Stimulated activated CD8-positive, alpha-beta memory T cell treated with anti-CD3 and anti-CD28 coated beads, Interleukin-15, amount 100 ng/mL, for 24 hours (primary cell): ENCODE measurements at places on chromosomes 11 and 22.

DNA sequence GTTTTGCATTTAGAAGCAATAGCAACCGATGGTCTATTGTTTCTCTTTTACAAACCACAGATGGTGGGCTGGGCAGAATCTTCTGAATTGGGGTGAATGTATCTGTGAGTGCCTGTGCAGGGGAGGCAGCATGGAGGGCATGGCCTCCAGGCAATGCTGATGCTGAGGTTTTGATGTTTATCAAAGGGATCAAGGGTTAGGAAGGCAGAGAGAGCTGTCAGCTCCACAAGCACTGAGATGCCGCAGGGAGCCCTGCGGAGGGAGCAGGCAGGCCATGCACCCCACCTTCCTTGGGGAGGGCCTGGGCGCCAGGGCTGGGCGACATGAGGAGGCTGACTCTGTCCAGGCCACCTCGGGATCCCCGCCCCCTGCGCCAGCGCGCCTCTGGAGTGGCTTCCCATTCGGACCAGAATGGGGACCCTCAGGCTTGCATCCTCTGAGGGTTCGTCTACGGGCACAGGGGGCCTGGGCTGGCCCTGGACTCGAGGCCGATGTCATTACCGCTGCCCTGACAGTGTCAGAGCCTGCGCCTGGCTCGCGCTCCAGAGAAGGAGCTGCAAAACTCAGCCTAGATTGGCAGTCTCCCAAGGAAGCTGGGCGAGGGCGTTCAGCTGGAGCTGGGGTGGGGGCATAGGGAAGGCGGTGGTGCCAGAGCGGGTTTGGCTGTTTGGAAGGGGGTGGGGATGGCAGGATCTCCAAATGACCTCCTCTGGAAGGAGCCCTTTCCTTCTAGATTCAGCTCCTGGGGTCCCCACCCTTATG lies 13.9 kb upstream of the TH start:
- DNase-seq: no peak

- peak; percentile 86 for DNase-seq
Observed at GRCh38 chr22:50507421-50507990, at the start of gene LMF2. TSS of gene LMF2 (minus strand) at chr22:50507702. CDS start at chr22:50507675, 27 bp downstream.

GRCh38 chr11:47272706-47273105 lies 2.8 kb downstream of the MADD start:
- no peak for DNase-seq

GRCh38 chr22:22554587-22555284 lies 4.3 kb downstream of the PRAME start:
- DNase-seq: no peak

DNA sequence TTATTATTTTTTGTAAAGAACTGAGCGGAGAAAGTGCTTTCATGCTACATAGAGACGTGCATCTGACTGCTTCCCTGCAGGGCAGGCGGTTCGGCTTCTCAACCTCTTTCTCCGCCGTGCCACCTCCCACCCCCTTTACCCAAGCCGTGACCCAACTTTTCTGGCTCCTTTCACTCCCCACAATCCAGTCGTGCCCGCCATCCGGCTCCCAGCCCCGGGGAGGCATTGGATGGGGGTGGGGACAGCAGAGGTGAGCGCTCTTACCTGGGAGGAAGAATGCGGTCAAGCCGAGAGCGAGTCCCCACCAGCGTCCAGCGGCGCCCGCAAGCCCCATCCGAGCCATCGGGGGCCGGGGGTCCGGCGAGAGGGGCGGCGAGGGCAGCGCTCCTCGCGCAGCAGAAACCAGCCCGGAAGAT lies 781 bp downstream of the NECTIN1 start:
- no peak for DNase-seq

DNA sequence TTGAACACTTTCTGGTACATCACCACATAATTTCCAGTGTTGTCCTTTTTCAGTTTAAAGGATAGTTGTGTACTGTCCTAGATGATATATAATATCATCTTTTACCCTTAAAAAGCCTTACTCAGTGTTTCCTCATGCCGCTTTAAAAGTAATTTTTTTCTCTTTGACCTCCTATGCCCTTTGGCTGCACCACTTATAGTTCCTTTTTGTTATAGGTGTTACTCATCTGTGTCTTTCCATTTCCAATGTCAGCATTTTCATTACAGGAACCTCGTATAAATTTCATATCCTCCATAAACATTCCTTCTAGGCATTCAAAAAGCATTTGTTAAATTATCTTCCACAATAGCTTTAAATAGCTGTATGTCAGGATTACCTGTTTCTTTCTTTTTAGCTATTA lies 40.8 kb downstream of the USP47 start:
- no peak for DNase-seq

DNA sequence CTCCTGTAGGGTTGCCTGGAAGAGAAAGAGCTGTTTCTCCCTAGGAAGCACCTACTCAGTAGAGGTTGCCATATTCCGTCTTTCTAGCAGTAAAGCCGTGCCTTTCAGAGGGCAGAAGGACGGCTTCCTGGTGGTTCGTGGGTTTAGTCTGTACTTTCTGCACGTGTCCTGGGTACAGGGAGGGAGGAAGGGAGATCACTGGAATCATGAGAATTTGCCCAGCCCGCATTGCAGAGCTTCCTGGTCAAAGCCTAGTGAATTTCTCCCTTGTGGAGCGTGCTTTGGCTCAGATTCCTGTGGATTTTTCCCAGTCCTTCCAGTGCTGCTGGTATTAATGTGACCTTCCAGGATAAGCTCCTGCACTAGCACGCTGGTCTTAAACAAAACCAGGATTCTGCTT lies 44.9 kb downstream of the GRAMD1B start:
- no peak for DNase-seq

GRCh38 chr22:29310065-29310862 lies 3.8 kb downstream of the GAS2L1 start:
- DNase-seq: no peak

GRCh38 chr11:64323373-64323772 lies 5.5 kb downstream of the PRDX5 start:
- no peak for DNase-seq

- DNase-seq: no peak
Observed at GRCh38 chr11:104279587-104279986, 115.6 kb upstream of the PDGFD start.

DNA sequence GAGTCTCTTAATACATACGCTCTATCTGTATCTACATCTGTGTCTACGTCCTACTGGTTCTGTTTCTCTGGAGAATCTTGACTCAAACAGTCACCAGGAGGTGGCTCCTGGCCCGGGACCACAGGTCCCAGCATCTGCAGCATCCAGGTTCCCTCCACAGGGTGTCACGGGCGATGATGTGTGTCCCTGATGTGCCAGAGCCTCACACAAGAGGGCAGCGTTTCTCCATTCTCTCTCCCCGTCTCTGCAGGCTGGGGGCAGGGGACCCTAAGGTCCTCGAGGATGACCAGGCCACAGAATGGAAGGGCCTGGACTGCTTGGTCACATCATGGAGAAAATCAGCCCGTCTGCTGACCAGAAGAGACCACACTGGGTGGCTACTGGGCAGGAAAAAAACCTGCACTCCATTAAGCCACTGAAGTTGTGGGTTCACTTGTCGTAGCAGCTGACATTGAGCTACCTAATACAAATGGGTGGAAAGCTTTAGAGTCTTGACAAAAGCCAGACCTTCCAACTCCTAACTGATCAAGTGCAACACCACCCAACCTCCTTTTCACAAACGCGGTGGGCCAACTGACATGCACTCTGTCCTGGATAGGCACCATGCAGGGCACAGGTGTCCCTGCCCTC lies 392.5 kb downstream of the CTTN start:
- no peak for DNase-seq

DNA sequence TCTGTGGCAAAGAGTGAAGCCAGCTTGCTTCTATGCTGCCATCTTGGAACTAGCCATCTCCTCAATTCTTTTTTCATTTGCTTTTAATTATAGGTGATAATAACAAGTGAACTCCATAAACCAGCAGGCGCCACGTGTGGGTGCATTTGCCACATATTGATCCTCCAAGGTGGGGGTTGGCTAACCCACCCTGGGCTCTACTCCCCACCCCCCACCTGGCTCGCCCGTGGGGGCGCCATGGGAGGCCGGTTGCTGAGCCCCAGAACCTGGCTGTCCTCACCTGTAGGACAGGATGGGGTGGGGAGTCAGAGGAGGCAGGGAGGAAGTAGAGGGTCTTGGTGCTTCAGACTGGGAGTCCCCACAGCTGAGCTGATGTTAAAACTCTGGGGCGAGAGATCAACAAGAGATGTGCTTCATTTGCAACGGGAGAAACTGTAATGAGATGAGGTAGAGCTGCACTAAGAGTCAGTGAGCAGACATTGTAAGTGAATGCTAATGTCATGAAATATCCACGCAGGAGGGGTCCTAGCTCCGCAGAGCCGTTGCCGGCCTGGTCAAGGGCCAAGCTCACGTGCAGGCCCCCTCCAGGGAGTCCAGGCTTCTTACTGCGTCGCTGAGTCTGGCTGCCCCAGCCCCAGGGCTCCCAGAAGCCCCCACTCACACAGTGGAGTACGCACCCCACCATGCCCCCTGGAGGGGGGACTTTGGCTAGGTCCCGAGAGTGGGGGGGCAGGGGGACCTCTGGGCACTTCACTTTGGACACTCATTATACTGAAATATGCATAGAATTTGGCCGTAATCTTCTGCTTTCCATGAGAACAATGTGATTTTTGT lies 59.4 kb downstream of the BRD1 start:
- no peak for DNase-seq

DNA sequence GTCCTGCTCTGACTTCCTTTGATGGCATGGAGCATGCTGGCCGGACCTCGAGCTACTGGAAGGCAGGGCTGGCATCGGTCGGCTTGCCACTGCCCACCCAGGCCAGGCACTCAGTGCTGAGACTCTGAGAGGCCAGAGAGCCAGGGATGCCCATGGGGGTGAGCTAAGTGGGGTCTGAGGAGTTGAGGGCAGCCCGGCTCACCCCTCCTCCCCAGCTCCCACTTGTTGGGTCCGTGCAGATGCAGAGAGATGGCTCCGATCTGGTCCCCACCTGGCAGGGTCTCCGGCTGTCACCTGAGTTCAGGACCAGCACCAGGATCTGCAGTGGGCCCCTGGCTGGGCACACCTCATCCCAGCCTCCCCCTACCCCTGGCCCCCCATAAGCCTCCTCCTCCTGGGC lies 13.3 kb downstream of the LSP1 start:
- DNase-seq: no peak
